Activated T-cell treated with anti-CD3 and anti-CD28 coated beads, Interleukin-2, amount 50 U/mL, for 24 hours (primary cell): ENCODE measurements at places on chromosomes 1 and 21.

- DNase-seq, result no peak
These were observed 253.1 kb upstream of the IRF2BP2 start for GRCh38 chr1:234862944-234863515.

DNA sequence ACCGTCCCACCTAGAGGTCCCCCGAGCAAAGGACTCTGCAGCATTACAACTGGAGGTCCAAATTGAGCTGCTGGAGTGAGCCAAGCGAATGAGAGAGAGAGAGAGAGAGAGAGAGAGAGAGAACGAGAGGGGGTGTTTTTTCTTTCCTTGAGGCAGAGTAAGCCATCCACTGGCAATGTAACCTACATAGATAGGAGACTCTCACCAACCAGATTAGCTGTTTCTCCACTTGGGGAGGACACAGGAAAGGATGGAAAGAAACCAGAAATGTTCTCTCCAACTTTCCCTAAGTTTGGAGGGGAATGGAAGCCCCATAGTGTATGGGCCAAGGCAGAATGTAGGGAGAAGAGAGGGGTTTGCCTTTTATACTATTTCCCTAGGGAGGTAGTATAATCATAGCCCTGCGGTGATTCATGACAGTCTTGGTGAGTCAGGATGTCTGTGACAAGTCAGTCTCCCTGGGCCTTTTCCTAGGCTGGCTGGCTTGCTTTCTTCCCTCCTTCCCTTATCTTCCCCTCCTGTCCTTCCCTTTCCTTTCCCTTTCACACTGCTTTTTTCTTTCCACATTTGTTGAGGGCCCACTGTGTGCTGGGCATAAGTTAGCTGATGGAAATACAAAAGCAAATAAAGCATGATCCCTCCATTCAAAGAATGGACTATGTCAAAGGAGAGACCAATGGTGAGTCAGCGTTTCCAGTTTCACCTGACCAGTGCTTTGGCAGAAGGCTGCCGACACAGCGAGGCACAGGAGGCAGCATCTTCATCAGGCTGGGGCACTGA lies 7.1 kb downstream of the FNDC7 start:
- no peak for DNase-seq

DNA sequence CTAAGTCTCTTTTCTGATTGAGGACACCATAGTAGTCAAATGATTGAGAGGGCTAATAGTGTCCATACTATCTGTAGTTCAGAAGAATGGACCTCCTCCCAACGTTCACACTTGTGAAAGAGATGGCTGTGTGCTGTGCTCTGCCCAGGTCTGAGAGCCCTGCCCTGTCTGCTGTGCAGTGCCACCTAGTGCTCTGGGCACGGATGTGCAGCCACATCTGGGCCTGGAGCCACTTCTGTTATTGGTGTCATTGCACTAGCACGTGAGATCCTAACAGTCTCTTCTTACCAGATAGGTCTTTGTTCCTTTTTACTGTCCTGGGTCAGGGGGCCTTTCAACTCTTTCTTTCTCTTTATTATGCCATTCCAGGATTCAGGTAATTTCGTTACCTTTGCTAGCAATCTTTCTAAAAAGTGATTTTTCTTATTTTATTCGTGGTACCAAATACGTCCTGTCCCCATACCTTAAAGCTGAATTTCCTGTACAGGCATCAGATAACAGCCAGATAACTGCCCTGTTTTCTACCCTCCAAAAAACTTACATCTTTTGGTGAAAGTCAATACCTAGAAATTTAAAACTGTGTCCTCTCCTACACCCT lies 21.7 kb downstream of the INTS3 start:
- peak; percentile 83 for DNase-seq

GRCh38 chr1:193299038-193299437 lies 112.6 kb upstream of the B3GALT2 start:
- DNase-seq, result no peak

- DNase-seq, result no peak
These were observed 11.0 kb upstream of the CASQ1 start for GRCh38 chr1:160179336-160179735.

- no peak for DNase-seq
These were observed 1.8 kb upstream of the CTPS1 start for GRCh38 chr1:40977716-40978115.

DNA sequence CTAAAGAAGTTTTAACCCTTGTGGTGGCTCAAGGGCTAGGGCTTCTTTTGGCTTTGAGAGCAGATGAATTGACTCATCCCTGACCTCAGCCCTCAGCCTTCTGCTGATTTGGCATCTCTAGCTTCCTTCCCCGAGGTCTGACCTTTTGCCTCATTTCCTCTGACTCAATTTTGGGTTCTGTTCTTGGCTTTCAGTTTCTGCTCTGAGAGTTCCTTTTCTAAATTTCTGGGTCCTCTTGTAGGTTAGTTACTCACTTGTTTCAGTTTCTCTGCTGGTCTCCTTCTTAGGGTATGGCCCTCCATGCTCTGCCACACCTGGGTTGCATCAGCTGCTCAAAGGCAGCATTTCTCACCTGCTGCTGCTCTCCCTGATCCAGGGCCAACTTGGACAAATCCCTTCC lies 19.4 kb downstream of the PDE4B start:
- peak; percentile 43 for DNase-seq
